DMS53 (cell line): ENCODE measurements at places on chromosomes 13 and 19.

DNA sequence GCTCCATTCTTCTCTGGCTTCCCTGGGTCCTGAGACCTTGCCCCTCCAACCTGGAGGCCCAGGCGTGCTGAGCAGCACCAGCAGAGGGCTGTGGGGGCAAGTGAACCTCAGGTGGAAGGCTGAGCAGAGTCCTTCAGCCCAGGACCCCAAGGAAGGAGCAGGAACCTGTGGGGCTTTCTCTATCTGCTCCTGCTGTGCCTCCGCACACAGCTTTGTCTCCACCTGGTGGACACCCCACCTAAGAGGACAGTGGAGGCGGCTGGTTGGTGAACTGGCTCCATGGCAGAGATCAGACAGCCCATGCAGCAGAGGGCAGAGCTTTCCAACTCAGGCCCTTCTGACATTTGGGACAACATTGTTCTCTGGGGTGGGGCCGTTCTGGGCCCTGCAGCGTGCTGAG is 19.7 kb downstream of the ZFR2 start:
- DNase-seq: peak; percentile 72

- DNase-seq: peak; percentile 56
Observed at GRCh38 chr13:48819899-48820298, 155.8 kb upstream of the FNDC3A start.

- no peak for DNase-seq
Observed at GRCh38 chr19:38953677-38954076, 21.9 kb downstream of the FBXO17 start.

DNA sequence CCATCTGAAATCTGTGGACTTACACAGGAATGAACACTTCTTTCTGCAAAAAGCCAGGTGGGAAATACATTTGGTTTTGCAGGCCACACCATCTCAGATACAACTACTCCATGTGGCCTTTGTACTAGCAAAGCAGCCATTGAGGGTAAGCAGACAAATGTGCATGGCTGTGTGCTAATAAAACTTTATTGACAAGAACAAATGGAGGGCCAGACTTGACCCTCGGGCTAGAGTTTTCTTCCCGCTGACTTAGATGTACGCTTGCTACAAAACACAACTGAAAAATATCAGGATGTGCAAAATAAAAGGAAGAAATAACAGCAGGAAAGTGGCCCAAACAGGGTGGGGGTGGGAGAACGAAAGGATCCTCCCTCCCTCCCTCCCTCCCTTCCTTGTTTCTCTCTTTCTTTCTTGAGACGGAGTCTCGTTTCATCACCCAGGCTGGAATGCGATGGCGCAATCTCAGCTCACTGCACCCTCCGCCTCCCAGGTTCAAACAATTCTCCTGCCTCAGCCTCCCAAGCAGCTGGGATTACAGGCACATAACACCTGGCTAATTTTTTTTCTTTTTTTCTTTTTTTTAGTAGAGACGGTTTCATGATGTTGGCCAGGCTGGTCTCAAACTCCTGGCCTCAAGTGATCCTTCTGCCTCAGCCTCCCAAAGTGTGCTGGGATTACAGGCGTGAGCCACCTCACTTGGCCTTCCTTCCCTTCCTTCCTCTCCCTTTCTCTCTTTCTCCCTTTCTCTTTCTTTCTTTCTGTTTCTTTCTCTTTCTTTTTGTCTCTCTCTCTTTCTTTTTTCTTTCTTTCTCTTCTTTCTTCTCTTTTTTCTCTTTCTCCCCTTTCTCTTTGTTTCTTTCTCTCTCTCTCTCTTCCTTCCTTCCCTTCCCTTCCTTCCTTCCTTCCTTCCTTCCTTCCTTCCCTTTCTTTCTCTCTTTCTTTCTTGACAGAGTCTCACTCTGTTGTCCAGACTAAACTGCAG is 29.3 kb downstream of the CCL25 start:
- no peak for DNase-seq

- DNase-seq: no peak
Observed at GRCh38 chr13:78430166-78430791, 173.1 kb downstream of the POU4F1 start.

DNA sequence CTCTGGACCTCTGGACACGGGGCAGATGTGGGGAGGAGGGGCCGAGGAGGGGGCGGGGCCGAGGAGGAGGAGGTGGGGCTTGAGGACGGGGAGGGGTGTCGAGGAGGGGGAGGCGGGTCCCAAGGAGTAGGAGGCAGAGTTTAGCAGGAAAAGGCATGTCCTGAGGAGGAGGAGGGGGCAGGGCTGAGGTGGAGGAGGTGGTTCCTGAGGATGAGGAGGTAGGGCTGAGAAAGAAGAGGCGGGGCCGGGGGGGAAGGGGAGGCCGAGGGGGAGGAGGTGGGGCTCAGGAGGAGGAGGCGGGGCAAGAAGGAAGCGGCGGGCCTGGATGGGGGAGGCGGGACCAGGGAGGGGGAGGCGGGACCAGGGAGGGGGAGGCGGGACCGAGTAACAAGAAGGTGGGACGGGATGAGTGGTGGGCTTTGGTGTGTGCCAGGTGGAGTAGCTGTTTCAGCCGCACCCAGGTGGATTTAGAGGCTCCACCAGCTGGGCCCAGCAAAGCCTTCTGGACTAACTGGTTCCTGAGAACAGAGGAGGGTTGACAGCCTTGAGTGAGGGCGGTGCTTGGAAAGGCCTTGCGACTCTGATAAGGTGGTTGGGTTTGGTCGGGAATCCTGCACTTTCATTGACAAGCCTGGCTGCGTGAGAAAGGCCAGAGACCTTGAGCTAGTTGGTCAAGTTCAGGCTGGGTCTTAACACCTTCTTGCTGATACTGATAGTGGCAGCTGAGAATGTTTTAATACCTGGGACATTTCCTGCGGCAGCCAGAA is 7.7 kb downstream of the TECR start:
- no peak for DNase-seq

GRCh38 chr19:2101417-2102335 is 5.0 kb downstream of the IZUMO4 start:
- no peak for DNase-seq

DNA sequence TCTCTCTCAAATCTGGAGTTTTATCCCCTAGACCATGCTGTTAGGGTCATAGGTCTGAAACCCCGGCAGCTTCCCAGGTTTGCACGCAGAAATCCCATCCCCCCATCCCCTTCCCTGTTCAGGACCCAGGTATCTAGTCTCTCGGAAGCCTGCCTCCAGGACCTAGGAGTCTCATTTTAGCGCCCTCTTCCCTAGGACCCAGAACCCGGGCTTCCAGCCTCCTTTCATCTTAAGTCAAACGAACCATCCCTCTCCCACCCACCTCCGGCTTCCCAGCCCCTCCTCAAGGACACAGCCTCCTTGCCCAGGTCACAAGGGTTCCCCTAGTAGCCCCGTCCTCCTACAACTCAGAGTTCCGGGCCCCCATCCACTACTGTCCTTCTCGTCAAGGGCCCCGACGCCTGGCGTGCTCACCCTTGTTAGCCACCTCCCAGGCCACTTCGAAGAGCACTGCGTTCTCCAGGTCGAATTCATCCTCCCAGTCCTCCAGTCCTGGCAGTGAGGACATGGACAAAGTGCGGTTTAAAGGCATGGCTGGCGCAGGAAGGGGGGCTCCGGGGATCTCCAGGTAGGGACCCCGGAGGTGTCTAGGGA is 431 bp downstream of the GYS1 start:
- DNase-seq: peak; percentile 84

DNA sequence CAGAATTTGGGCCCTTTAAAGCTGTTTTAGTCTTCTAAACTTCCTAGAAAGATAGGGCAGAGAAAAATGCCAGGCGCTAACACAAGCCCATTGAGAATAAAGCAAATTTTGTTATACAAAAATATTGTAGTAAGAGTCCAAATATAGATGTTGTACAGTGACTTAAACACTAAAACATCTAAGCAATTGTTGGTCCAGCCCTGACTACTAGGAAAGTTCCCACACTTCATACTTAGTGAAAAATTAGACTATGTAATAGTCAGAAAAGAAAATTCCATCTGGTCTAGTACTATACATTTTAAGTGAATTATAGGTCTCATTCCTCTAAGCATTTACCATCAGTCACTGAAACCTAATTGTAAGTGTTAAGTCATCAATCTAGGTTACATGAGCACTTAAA is 1518.3 kb upstream of the SLC10A2 start:
- DNase-seq: no peak

DNA sequence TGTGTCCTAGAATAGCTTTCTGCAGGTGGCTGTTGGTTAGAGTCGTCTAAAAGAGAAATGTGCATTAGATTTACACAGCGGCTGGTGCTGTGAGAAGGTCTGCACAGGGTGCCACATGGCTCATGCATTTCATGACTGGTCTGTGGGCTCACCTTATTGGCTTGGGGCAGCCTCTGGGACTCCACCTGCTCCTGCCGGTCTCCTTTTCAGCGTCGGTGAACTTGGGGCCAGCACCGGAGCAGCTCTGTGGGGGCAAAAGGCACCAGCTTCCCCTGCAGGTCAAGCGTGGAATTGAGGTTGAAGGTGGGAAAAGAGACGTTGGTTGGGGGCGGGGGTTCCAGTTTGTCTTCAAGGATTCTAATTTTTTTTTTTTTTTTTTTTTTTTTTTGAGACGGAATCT is 3.1 kb upstream of the PNMA8C start:
- DNase-seq: no peak

DNA sequence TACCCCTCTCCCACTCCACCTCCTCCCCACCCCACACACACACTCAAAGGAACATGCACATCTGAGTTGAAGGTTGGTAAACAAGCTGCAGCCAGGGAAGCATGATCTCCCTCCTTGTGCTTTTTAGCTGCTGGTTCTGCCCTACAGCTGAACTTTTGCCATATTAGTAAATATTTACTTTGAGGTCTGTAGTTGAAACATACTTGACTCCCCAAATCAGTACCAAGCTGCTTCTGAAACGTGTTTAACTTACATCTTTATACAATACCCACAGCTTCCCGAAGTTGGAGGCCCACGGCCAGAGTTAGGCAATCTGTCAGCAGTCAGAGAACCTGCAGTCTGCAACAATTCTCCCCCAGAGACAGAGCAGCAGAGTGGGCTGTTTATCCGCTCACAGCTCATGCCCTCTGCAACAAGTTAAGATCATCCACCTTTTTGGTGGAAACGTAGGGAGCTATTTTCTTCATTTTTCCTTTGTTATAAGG is 1.5 kb upstream of the PCDH20 start:
- DNase-seq: peak; percentile 1

- no peak for DNase-seq
Observed at GRCh38 chr19:28874742-28875141, 338.2 kb downstream of the UQCRFS1 start.

GRCh38 chr19:29422047-29422446 is 103.7 kb upstream of the VSTM2B start:
- no peak for DNase-seq

DNA sequence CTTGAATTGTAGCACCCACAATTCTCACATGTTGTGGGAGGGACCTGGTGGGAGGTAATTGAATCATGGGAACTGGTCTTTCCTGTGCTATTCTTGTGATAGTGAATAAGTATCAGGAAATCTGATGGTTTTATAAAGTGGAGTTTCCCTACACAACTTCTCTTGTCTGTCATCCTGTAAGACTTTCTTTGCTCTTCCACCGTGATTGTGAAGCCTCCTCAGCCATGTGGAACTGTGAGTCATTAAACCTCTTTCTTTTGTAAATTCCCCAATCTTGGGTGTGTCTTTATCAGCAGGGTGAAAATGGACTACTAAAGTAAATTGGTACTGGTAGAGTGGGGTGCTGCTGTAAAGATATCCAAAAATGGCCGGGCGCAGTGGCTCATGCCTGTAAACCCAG is 215.6 kb downstream of the LIG4 start:
- DNase-seq: no peak

DNA sequence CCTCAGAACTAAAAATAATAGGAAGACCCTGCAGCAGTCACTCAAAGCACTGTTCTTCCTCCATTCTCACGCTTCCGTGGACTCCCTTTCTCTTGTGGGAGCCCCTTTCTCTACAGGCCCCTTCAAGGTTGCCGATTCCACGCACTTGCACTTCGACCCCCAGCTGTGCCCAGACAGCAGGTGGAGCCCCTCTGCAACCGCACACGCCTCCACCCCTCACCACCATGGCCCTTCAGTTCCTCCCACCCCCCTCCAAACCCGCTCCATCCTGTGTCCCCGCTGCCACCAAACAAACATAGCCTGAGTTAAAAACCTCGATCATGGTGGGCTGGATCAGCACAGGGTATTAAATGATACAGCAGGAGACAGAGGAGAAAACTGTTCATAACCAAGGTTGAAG is 102.6 kb downstream of the STK24 start:
- DNase-seq: no peak

- DNase-seq: no peak
Observed at GRCh38 chr19:17404015-17404414, 1.4 kb downstream of the BST2 start.

- no peak for DNase-seq
Observed at GRCh38 chr19:15305582-15306334, 26.6 kb downstream of the BRD4 start.

- no peak for DNase-seq
Observed at GRCh38 chr13:95874286-95874685, 178.9 kb downstream of the UGGT2 start.

GRCh38 chr19:13748169-13748828 is 16.0 kb upstream of the MRI1 start:
- DNase-seq: peak; percentile 59

DNA sequence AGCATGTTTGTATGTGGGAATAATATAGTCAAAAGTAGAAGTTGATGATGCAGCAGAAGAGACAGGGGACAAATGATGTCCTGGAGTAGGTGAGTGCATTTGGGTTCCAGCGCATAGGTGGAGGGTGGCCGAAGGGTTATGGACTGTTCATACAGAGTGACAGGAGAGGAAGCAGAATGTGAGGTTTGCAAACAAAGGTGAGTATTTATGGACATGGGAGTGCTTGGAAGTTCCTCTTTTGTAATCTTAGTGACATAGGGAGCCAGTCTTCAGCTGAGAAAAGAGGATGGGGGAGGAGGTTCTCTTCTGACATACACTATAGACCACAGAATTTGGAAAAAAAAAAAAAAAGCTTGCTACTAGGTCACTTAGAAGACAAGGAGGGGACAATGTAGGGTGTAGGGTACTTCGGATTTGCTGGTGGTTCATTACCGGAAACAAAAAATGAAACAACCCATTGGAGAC is 331.6 kb downstream of the DLEU7 start:
- peak; percentile 36 for DNase-seq

DNA sequence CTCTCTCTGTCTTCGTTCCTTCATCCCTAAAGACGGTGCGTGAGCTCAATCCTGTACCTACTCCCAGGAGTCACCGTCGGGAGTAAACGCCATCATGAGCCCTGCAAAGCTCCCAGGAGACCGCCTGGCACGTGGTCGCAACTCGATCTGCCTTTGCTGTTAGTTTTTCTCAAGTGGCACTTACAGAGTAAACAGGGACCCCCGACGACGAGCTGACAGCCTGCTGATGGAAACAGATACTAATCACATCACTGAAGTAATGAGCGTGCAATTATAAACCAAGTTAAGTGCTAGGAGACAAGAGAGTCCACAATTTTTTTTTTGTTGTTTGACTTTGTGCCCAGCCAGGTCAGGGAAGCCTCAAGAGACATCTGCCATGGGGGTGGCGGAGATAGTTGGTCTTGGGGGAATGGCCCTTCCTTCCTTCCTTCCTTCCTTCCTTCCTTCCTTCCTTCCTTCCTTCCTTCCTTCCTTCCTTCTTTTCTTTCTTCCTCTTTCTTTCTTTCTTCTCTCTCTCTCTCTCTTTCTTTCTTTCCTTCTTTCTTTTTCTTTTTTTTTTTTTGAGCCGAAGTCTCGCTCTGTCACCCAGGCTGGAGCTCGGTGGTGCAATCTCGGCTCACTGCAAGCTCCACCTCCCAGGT is 23.6 kb downstream of the CACNG6 start:
- DNase-seq: no peak

GRCh38 chr13:113040031-113040430 is 65.6 kb upstream of the F7 start:
- DNase-seq: no peak

- DNase-seq: no peak
Observed at GRCh38 chr13:73055813-73056564, 2.8 kb upstream of the KLF5 start.

GRCh38 chr13:40518481-40518882 is 148.0 kb downstream of the FOXO1 start:
- no peak for DNase-seq
